ENCODE measurements at places on chromosomes 6 and 20. TPM values are rescaled to one million over a fixed set of nuclear protein-coding genes. Genes with fewer than 3 reads are reported as not detected.

Gene LHFPL5
- total RNA-seq: not detected

Gene PRRT1
- 0.46 TPM for total RNA-seq

Gene LINC00237
- not detected for total RNA-seq

Gene RBPJL
- total RNA-seq: not detected

Gene PLCB1
- total RNA-seq: 7.2 TPM

DNA sequence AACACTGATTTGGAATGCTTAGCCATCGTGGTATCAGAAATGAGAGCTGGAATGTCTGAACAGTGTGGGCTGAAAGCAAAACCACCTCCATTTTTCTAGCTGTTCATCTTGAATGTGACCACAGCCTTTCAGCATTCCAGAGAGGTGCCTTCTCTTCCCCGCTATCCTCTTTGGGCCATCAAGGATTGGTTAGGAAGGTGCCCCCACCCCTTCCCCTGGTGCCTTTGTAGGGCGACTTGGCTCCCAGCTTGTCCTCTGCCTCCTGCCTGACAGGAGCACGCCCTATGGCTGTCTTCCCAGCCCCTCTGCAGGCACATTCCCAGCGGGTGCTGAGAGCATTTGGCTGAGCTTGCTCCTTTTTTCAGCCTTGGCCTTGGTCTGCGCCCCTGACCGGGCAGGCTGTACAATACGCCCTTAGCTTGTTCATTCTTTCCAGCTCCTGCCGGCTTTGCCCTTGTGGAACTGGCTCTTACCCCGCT lies 97.5 kb downstream of the ARMC2 start:
- DNase-seq: peak; percentile 92

- DNase-seq: no peak
These were observed 16.2 kb upstream of the TGM2 start for GRCh38 chr20:38181207-38181801.

GRCh38 chr6:11484441-11484840 lies 53.1 kb upstream of the TMEM170B start:
- DNase-seq: no peak

DNA sequence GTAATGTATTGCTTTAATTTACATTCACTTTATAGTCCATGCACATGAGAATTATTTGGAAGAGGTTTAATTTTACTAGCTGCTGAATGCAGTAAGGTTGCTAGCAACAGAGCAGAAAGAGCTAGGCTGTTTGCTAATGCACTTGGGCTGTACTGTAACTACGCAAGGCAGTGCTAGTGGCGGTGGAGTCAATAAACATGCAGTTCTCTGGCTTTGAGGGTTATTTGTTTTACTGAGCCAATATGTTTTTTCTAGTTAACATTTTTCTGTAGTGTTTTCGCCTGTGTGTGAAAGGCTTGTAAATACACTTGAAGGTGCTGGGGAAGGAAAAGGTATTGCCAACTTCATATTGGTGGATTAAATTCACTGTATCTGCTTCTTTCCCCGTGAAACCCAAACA lies 112.8 kb downstream of the BTBD3 start:
- no peak for DNase-seq

DNA sequence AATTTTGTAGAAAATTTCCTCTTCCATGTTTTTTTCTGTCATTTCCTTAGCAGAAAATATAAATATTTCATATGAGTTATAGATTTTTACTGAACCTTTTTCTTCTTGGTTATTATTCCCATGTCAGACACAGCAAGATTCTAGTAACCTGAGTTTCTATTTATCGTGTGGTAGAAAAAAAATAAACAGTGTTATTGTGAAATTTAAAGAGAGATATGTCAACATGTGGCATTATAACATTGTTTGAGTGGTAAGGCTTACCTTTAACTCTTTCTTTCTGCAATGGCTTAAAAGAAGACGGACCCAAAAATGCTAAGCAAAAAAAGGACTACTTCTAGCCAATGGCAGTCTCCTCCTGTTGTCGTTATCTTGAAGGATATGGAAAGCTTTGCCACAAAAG lies 18.9 kb downstream of the ORC3 start:
- DNase-seq: no peak

DNA sequence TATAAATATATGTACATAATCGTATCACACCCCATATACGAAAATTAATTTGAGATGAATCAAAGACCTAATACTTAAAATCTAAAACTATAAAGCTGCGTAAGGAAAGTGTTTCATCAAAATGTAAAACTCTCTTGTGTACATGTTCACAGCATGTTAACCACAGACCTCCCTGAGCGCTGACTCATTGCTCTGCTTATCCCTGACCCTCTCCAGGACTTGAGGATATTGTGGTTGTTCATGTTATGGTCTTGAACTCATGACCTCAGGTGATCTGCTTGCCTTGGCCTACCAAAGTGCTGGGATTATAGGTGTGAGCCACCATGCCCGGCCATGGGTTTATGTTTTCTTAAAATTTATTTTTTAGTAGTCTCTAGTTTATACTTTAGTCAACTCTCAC lies 14.2 kb downstream of the FAM83B start:
- DNase-seq: no peak

DNA sequence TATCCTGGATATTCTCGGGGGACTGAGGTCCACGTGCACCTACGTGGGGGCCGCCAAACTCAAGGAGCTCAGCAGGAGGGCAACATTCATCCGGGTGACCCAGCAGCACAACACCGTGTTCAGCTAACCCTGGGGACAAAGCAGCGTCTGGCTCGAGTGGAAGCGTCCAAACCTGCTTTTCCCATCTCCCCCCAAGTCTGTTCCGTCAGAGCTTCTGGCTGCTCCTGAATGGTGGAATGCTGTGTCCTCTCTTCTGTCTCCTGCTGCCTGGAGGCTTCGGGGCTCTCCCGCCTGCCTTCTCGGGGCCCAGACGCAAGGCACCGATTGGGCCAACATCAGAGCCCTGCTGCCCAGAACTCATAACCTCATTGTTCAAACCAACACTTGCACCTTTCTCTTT lies 56.7 kb downstream of the GMPR start:
- no peak for DNase-seq

Data from Right ventricle myocardium inferior (tissue), 1 donor.